ENCODE measurements at places on chromosomes 6 and 20.

DNA sequence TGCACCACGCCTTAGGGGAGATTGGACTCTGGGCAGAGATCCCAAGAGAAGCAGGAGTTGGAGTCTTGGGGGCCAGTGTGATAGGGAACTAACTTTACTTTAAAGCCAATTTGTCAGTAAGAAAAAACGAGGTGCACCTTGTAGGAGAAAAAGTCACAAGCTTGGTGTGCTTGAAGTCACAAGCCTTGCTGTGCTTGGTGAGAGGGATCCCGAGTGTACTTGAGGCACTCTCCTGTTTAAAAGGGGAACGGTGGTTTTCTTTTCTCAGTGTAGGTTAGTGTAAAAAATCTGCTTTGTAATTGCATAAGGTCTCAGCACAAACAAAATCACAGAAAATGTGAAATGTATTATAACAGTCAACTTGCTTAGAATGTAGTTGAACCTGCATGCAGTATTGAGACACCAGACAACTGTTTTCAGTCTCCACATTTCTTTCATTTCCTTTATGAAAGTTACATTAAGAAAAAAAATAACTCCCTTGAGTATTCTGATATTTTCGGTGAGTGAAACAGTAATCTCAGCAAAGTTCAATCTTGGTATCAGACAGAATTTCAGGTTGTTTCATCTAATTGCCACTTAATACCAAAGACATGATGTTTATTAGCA is 111.1 kb upstream of the DUSP22 start:
- DNase-seq = no peak

GRCh38 chr20:1897541-1897940 is 2.3 kb downstream of the SIRPA start:
- DNase-seq = no peak

DNA sequence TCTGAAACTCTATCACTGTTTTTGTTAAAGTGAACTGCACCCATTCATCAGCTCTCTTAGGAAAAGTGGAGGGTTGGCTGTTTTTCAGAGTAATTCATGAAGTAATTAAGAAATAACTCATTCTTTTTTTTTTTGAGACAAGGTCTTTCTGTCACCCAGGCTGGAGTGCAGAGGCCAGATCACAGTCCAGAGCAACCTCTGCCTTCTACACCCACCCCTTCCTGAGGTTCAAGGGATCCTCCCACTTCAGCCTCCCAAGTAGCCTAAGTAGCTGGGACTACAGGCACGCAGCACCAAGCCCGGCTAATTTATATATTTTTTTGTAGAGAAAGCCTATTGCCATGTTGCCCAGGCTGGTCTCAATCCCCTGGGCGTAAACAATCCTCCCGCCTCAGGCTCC is 2.6 kb downstream of the ZNFX1 start:
- no peak for DNase-seq

GRCh38 chr6:41954668-41955067 is 13.1 kb upstream of the CCND3 start:
- no peak for DNase-seq
